GM03348 (cell line): ENCODE measurements at places on chromosomes 2 and 18.

- no peak for DNase-seq
These were observed 73.8 kb downstream of the KIF5C start for GRCh38 chr2:148948868-148949267.

- peak; percentile 52 for DNase-seq
These were observed 56.8 kb upstream of the HS6ST1 start for GRCh38 chr2:128375454-128375853.

GRCh38 chr2:216770717-216771116 is 75.4 kb upstream of the IGFBP5 start:
- DNase-seq = no peak

DNA sequence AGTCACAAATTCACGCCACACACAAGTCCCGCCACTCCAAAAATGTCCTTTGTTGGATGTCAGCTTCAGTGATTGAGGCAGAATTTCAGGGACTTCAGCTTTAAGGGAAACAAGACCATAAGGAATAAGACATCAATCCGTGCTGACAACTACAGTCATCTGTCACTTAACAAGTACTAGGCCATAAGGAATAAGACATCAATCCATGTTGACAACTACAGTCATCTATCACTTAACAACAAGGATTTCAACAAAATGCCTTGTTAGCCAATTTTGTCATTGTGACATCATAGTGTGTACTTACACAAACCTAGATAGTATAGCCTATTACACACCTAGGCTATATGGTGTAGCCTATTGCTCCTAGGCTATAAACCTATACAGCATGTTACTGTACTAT is 58.0 kb downstream of the ANTXR1 start:
- DNase-seq = no peak

DNA sequence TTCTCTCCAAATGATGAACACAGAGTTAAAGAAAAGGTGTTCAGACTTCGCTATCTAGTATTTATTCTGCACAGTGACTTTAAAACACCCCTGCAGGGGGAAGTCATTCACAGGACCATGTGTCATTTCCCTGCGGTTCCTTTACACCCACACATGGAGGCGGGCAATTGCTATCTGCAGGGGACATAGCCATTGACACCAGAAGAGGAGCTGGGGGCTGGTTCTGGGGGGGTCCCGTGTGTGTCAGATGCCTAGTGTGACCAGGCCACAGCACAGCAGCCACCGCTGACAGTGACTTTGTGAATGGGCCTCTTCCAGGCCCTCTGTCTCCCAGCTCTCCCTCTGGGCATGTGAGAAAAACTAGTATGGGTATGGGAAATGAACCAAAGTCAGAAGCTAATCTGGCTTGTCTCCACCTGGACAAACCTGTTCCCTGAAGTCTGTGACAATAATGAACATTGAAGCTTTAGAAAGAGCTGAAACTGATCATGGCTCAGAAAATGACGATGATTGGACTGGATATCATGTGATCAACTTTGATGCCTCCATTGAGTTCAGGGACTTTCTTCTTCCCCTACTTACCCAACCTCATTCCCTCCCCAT is 7.5 kb upstream of the GBX2 start:
- DNase-seq = no peak

GRCh38 chr2:135265960-135266490 is 213.9 kb downstream of the RAB3GAP1 start:
- no peak for DNase-seq

GRCh38 chr2:239283288-239283945 is 117.4 kb downstream of the HDAC4 start:
- DNase-seq = no peak

DNA sequence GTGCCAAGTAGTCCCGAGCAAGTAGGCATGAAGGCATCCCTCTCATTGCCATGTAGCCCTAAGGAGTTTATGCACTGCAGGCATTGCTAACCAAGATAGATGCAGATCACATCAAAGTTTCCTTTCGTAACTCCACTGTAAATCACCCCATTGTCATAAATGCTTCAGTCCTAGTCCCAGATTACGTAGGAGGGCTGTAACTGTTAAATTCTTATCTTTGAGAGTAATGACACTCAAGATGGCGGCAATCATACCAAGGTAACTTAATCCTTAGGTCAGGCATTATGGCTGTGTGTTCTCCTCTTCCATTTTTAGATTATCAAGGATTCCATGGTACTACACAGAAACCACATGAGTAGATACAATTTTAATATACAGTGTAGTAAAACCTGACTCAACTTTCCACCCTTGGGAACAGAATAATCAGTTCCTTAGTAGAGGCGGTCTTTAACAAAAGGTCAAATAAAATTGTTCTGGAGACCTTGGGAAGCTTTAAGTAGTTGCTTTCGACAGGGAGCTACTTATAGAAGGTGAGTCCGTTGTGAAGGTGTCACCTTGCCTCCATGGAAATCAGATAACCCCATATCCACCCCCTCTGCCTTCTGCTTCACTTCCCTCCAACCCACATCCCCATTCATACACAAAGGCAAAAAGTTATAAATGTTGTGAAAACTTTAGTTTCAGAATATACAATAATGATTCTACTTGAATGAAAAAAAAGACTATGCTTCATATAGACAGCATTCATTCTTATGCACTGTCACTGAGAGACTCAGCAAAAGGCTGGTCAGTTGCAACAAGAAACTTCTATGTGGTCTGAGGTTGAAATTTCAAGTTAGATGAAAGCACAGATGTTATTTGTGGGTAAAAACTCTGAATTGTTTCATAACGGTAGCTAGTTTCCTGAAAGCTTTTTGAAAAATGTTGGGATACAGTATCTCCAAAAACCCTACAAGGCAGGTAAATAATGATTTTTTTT is 64.8 kb upstream of the GALNT5 start:
- DNase-seq = no peak

GRCh38 chr2:236755278-236755840 is 185.7 kb downstream of the ACKR3 start:
- no peak for DNase-seq
